GM23338 (cell line): ENCODE measurements at places on chromosomes 1 and 21. TPM values are rescaled to one million over a fixed set of nuclear protein-coding genes. Genes with fewer than 3 reads are reported as not detected.

DNA sequence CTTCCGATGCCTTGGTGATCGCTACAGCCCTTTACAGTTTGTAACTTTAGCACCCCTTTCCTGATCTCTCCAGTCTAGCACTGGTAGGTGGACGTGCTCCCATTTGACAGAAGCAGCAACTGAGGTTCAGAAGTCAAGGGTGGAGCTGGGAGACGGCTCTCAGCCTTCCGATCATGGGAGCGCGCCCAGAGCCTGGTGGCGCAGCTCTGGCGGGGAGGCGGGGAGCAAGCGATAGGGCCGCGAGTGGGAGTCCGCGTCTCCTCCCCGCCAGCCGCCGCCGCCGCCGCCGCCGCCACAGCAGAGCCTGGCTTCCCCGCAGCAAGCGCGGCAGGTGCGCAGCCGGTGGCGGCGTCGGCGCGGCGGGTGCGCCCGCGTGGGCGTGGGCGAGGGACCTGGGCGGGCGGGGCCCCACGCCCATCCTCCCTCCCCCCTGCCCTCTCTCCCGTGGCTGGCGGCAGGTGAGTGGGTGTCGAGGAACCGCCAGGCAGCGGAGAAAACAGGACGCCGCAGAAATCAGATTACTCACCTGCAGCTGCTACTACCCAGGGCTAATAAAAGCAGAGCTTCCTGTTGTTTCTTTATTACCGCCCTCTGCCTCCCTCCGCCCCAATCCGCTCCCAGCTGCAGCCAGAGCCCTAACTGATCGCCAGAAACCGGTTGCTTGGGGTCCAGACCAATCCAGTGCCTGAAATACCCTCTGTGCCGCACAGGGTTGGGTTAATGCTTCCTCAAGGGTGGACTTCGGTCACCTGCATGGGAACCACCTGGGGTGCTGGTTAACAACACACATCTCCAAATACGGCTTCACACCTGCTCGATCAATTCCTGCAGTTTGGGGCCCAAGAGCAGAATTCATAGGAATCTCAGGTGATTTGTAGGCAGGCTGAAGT lies 60.2 kb upstream of the ID3 start:
- no peaks in the 10 kb centered on the region for H3K36me3 ChIP-seq
- H3K27ac ChIP-seq = no peak overlapping the region
- peaks cover 26% of the 10 kb centered on the region for H3K27me3 ChIP-seq
- H3K4me3 ChIP-seq = peak overlapping the region; percentile 53
- DNase-seq = peak; percentile 86
- H3K4me1 ChIP-seq = peaks cover 4% of the 10 kb centered on the region; the same call in 1 of the 2 replicates

DNA sequence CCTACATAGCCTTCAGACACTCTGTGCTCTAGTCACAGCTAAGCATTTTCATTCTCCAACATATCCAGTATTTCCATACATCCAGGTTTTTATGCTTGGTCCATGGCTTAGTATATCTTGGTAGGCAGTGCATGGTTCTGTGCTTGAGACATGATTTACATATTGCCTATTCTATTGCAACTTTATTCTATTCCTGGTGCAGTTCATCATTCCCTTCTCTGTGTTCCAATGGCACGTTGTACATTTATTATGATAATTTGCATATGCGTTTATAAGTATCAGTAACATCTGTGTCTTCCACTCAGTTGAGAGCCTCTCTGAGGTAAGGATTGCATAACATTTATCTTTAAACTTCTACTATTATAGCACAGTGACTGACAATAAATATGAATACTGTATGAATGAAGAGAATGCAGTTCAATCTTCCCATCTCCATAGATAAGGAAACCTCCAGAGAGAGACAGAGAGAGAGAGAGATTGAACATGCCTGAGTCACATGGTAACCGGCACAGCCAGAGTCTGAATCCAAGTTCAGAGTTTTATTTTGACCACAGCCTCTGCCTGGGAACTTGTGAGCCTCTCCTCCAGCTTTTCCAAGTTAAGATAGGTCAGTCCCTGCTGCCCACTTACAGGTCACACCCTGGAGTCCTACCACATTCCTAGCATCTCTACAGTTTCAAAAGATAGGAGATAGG lies 41.5 kb downstream of the PLPPR5 start:
- no peak overlapping the region for H3K27ac ChIP-seq
- H3K27me3 ChIP-seq = no peaks in the 10 kb centered on the region
- no peak for DNase-seq
- H3K36me3 ChIP-seq = no peaks in the 10 kb centered on the region
- H3K4me1 ChIP-seq = peaks cover 27% of the 10 kb centered on the region

PTAFR gene
- 0.27 and 0.76 TPM in 2 replicates for total RNA-seq

- peaks cover 13% of the 10 kb centered on the region; the same call in 1 of the 2 replicates for H3K4me1 ChIP-seq
- DNase-seq = no peak
- H3K27ac ChIP-seq = no peak overlapping the region
- no peaks in the 10 kb centered on the region for H3K27me3 ChIP-seq
- H3K4me3 ChIP-seq = no peak overlapping the region
Measured at GRCh38 chr1:168848051-168848450, 119.0 kb upstream of the DPT start.

GRCh38 chr1:243791586-243792267 lies 58.3 kb downstream of the AKT3 start:
- no peak overlapping the region for H3K27ac ChIP-seq
- no peaks in the 10 kb centered on the region for H3K36me3 ChIP-seq
- H3K4me1 ChIP-seq = peaks cover 9% of the 10 kb centered on the region
- no peaks in the 10 kb centered on the region for H3K27me3 ChIP-seq
- H3K4me3 ChIP-seq = no peak overlapping the region

DNA sequence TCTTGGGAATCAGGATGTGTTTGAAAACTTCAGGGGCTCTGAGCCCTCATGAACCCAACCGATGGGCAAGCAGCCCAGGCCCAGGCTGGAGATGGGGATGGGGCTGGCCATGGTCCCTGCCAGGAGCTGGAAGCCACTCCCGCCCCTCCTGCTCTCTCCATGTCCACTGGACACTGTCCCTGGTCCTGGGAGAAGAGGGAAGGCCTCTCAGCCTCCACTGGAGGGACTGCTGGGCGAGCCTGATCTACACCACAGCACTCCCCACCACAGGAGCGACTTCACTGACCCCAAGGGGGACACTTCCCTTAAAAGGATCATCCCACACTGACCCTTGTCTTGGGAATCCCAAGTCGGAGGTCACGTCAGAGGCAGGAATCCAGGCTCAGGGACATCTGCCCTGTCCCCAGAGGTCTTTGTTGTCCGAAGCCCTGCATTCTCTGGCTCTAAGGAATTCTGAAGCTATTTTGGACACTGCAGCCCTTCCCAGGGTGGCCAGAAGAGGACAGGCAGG lies 16.9 kb upstream of the COL18A1 start:
- no peaks in the 10 kb centered on the region for H3K36me3 ChIP-seq
- H3K4me3 ChIP-seq = no peak overlapping the region
- H3K27me3 ChIP-seq = no peaks in the 10 kb centered on the region
- DNase-seq = no peak

DNA sequence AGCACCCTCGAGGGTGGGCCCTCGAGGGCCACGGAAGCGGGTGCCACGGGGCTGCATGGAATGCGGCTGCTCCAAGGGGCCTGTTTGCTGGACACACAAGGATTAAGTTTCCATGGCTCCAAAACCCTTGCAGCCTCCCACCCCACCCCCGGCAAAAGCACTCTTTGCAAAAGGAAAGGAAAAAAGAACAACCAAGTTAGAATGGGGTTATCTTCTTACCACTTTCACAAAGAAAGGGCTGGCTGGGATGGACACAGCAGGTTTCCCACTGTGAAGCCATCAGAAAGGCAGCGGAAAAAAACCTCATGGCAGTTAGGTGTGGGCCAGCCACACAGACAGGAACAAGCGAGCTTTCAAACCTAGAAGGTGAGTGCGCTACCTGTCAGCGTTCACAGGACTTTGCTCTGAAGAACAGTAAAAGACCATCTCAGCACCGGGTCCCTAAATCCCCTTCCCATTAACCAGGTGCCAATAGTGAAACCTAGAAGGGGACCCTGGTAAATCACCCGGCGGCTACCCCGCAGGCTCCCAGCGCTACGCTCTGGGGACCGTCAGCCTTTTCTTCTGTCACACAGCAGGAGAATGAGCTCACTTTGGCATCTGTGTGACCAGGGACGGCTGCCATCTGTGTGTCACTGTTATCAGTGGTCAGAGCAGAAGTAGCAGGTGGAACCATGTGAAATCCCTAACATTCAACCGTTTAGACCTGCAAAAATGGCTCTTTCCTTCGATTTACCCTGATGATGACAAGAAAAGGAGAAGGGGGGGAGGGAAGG lies 93.0 kb downstream of the SIM2 start:
- H3K36me3 ChIP-seq = no peaks in the 10 kb centered on the region
- no peak overlapping the region for H3K27ac ChIP-seq
- no peak overlapping the region for H3K4me3 ChIP-seq

DNA sequence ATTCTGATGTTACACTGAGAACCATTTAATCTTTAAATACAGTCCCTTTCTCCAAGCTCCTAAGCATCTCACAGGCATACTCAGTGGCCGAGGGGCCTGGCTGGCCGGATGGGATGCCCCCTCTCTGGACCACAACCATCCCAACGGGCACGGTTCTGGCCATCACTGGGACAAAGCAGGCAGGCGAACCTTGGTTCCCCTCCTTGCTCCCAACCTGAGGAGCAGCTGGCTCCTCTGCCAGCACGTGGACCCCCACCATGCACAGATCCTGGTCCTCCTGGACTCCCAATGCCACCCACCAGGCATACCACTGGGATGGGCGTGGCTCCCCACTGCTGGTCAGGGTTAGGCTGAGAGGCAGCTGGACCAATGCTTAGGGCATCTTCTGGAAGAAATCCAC lies 19.8 kb upstream of the PRDM16 start:
- DNase-seq = no peak
- no peaks in the 10 kb centered on the region for H3K4me1 ChIP-seq
- H3K27ac ChIP-seq = no peak overlapping the region
- no peaks in the 10 kb centered on the region for H3K36me3 ChIP-seq
- 0 out of 2 replicates have a peak, but pooled peaks cover 2% of the 10 kb centered on the region for H3K27me3 ChIP-seq

DNA sequence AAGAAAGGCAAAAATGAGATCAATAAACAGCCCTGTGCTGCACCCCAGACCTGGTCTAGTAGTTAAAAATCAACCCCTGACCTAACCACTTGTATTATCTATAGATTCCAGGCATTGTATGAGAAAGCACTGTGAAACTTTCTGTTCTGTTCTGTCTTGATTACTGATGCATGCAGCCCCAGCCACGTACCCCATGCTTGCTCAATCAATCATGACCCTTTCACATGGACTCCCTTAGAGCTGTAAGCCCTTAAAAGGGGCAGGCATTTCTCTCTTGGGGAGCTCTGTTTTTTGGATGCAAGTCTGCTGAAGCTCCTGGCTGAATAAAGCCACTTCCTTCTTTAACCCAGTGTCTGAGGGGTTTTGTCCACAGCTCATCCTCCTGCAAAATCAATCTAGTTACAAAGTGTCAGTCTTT lies 24.2 kb upstream of the CD34 start:
- no peak for DNase-seq
- H3K27ac ChIP-seq = no peak overlapping the region
- no peak overlapping the region for H3K4me3 ChIP-seq
- H3K4me1 ChIP-seq = no peaks in the 10 kb centered on the region

- no peaks in the 10 kb centered on the region for H3K4me1 ChIP-seq
- H3K36me3 ChIP-seq = no peaks in the 10 kb centered on the region
- H3K27me3 ChIP-seq = no peaks in the 10 kb centered on the region
- H3K27ac ChIP-seq = no peak overlapping the region
- H3K4me3 ChIP-seq = no peak overlapping the region
Measured at GRCh38 chr1:234519506-234519905, 40.5 kb upstream of the TARBP1 start.

- H3K36me3 ChIP-seq = no peaks in the 10 kb centered on the region
- H3K4me3 ChIP-seq = no peak overlapping the region
- DNase-seq = no peak
- no peak overlapping the region for H3K27ac ChIP-seq
Measured at GRCh38 chr1:156464825-156465452, 35.6 kb downstream of the MEF2D start.

DNA sequence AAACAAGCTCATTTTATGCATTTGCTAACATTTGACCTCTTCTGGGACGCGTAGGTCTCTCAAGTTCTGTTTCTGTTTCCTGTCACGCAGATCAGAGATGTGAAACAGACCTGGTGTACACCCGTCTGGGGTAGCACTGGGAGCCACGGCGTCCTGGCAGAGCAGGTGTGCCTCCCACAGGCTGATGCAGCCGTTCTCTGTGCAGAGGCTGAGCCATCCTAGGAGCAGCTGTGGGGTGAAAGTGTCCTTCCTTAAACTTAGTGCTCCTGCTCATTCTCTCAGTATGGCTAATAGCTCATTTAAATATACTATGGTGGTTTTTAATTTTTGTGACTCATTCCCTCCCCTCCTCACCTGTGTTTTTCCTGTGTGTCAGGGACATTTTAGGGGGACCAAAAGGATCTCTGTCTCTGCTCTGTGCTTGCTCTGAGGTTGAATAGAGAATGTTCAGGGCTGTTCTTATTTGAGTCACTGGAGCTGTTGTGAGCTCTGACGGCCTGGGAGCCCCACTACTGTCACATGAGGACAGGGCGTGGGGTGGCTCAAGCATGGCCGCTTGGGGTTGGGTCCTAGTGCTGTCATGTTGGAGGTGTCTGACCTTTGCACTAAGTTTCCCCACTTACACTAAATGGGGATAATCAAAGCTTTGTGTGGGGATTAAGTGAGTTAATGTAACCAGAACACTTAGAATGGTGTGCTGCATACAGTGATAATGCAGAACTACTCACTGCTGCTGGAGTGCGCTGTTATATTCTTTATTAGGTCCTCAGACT lies 43.0 kb downstream of the GALNT2 start:
- no peak overlapping the region for H3K4me3 ChIP-seq
- no peaks in the 10 kb centered on the region for H3K36me3 ChIP-seq
- peak overlapping the region; percentile 69; the same call in 1 of the 2 replicates for H3K27ac ChIP-seq
- peaks cover 35% of the 10 kb centered on the region for H3K4me1 ChIP-seq
- no peaks in the 10 kb centered on the region for H3K27me3 ChIP-seq
- no peak for DNase-seq

- H3K27me3 ChIP-seq = no peaks in the 10 kb centered on the region
- H3K4me1 ChIP-seq = no peaks in the 10 kb centered on the region
- peaks cover 12% of the 10 kb centered on the region for H3K36me3 ChIP-seq
- H3K4me3 ChIP-seq = no peak overlapping the region
Measured at GRCh38 chr1:3892748-3893147, 7.3 kb downstream of the C1orf174 start.

SLAMF1 gene
- total RNA-seq = not detected in 2 replicates

DNA sequence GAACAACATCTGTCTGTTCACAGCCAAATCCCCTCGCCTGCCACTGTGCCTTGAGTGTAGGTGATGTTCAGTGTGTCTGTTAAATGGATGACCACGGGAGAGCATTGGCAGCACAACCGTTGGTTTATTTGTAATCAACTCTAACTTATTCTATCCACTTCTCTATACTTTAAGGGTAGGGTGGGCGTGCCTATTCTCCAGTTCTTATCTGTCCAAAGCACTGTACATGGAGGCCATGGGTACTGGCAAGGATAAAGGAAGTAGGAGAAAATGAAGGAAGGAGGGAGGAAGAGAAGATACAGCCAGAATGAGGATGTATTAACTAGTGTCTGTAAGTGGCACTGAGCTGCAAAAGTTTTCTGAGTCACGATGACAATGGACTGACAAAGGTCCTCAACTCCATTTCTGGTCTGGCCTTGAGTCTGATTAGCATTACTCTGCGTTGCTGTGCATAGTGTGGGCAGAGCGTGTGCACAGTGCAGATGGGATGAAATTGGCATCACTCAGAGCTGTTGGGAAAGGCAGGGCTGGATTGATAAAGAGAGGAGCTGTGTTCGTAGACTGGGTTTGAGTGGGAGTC lies 7.1 kb downstream of the RHOU start:
- no peak for DNase-seq
- H3K4me1 ChIP-seq = peaks cover under 1% of the 10 kb centered on the region
- H3K27ac ChIP-seq = no peak overlapping the region
- no peaks in the 10 kb centered on the region for H3K36me3 ChIP-seq
- H3K27me3 ChIP-seq = peaks cover 6% of the 10 kb centered on the region

ITLN2 gene
- total RNA-seq = 7.0 and 12.8 TPM in 2 replicates
